Mammary microvascular endothelial cell (primary cell): ENCODE measurements at places on chromosomes 6 and 20. TPM values are rescaled to one million over a fixed set of nuclear protein-coding genes. Genes with fewer than 3 reads are reported as not detected.

Gene SUMO4
- total RNA-seq: 1.4 TPM in 1 of 2 replicates, not detected in the other

Gene MRAP2
- 0.07 and 0.39 TPM in 2 replicates for total RNA-seq

Gene NHSL1
- 35.1 and 38.9 TPM in 2 replicates for total RNA-seq

Gene TAAR2
- not detected in 2 replicates for total RNA-seq

Gene PPP1R16B
- 58.0 and 64.7 TPM in 2 replicates for total RNA-seq

Gene POPDC3
- 0.34 and 1.3 TPM in 2 replicates for total RNA-seq

Gene RHAG
- not detected in 2 replicates for total RNA-seq

Gene DDO
- total RNA-seq: 0.67 and 0.84 TPM in 2 replicates

Gene PPP1R3G
- 0.33 and 0.49 TPM in 2 replicates for total RNA-seq

Gene TRIM40
- total RNA-seq: not detected in 2 replicates
